MM.1S (cell line): ENCODE measurements at places on chromosomes 4 and X.
A peak's percentile ranks its signal among the peaks of the same experiment; 100 is the strongest.

- DNase-seq: no peak
Measured at GRCh38 chrX:107272431-107272921, 66.1 kb downstream of the DNAAF6 start.

DNA sequence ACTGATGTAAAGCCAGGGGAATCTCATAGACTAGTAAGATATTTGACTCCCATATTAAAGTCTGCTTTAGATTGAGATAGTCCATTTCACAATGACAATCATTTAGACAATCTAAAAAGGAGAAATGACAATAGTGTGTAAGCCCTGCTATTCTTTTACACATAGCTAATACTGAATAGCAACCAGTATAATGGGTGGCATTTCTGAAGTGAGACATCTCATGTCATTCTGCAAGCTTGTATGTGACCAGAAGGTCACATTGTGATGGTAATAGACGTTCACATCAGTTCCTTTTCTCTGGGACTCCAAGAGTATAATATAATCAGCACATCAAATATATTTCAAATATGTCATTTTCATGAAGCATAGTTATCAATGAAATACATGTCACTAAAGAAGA is 440.2 kb downstream of the GALNTL6 start:
- DNase-seq: no peak

DNA sequence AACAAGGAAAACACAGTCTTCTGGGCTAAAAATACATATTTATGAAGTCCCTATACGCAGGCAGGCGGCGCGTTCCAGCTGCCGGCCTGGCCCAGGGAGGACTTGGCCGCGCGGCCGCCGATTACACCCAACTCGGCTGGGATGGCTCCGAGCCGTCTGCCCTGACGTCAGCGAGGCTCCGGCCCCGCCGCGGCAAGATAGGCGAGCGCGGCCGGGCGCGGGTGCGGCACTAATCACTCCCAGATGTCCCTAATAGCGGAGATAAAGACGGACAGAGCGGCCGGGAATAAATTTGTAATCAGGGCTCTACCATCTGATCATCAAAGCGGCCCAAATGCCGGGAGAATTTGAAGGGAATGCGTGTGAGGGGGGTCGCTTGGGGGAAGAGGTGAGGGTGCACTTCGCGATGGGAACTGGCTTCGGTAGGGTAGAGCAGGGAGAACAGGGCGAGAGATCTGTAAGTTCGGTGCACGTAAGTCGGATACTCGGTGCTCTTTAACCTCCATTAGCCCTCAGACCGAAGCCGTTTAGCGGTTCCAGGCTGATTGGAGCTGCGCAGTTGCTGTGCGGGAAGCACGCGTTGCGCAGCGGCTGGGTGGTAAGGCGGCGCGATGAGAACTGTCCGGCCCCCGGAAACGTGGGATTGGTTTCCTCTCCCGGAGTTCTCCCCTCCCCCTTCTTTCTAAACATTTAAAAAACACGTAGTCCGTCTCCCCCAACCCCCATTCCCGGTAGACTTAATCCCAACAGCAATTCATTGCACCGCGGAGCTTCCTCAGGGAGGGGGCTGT is 7.7 kb downstream of the HAND2 start:
- DNase-seq: no peak

DNA sequence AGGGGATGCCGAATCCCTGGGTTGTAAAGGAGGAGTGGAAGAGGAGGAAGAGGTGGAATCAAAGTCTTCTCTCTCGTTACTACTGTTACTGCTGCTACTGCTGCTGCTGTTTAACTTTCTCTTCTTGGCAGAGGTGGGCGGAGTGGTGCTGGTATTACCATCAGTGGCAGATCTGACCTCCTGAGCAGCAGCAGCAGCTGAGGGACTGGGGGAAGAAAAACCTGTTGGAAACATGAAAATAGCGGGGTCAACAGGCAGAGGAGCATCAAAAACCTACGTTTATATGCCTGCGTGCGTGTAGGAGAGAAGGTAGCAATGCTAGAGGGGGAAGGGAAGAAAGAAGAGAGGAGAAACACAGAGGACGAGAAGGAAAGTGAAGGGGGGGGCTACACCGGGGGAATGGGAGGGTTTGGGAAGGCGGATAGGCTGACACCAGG is 339 bp downstream of the CUL4B start:
- DNase-seq: peak; percentile 52

- no peak for DNase-seq
Measured at GRCh38 chr4:163748449-163748848, 254.0 kb downstream of the TMA16 start.

DNA sequence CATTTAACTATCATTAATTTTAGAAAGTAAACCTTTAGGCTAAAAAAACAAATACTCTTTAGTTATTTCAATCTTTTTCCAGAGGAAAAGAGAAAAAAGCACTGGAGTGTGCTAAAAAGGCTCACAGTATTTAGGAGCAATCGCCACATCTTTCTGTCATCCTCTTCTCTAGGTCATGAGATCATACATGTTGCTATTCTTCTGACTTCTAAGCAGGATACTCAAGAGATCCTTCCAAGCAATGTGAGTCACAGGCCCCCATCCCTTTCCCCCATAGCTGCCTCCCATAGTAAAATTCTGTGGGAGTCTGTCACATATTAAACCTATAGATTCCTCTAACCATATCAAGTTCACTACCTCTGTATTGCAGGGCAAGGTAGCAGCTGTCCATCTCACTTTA is 7.7 kb downstream of the EDNRA start:
- no peak for DNase-seq

- DNase-seq: no peak
Measured at GRCh38 chrX:113399506-113400192, 559.0 kb upstream of the AMOT start.

- DNase-seq: peak; percentile 97
Measured at GRCh38 chr4:76199664-76200211, 13.9 kb downstream of the SCARB2 start.

- DNase-seq: no peak
Measured at GRCh38 chr4:87046121-87046551, 111.3 kb downstream of the AFF1 start.

DNA sequence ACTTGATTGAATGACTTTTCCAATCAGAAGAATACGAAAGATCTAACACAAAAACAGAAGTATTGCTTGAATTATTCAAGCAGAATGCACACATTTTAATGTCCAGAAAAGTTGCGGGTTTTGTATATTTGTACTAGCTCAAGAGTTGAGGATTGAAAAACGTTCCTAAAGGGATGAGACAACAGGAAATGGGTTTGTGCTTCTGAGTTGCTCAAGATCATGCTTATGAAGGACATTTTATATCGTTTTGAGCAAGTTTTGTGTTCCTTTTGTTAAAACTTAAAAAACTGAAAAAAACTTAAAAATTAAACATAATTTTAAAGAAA is 353 bp upstream of the SMIM10 start:
- DNase-seq: no peak

DNA sequence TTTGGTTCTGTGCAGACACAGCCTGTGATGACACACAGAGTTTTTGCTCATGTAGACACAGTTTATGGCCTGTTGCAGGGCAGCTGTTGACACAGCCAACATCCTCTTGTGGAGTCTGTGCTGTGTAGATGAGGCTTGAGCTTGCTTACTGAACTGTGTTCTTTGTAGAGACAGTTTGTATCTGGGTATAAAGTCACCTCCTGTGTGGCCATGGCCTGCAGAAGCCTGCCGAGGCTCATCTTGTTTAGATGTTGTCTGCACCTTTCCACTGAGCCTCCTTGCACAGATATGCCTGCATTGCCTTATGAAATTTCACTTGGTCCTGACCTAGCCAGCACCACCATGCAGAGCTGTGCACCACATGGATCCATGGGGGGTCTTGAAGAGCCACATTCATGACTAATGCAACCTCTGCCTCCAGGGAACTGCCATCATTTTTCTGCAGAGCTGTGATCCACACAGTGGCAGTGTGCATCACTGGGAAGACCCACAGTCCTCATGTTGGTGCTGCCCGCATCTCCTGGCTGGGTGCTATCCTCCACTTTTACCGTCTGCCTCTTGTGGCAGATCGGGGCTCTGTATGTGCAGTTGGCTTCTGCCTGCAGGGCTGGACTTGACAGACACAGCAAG is 198.0 kb upstream of the MAMLD1 start:
- no peak for DNase-seq

DNA sequence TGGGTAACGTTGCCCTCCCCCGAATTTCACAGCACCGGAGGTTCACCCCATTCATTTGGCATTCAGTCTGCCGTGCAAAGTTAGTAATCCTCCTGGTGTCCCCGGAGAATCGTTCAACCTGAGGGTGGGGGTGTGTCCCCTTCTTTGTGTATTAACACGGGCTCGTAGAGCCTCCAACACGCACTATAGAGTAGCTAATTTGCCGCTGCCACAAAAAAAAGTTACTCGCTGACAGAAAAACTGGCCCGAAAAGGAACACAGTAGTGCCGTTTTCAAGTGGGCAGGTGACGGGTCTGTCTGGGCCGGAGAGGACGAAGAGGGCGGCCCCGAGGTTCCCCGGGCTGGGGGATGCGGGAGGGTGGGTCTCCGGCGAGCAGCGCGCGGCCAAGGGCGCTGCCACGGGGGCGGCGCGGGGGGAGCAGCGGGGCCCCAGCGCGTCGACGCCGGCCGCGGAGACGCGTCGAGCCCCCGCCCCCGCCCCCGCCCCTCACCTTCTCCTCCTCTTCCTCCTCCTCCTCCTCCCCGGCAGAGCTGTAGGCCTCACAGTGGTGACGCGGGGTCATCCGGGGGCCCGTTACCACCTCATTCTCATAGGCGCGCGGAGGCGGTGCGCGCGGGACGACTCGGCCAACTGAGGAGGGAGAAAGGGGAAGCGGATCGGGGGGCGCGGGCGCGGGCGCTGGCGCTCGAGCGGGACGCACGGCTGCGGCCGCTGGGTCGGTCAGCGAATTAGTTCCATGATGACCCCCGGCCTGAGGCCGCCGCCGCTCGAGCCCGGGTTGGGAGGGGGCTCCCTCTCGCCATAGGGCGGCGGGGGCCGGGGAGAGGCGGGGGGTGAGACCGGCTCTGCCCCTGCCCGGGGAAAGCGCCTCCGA is 571 bp downstream of the CCNI start:
- DNase-seq: peak; percentile 78

- DNase-seq: no peak
Measured at GRCh38 chrX:68252664-68253063, 180.6 kb downstream of the OPHN1 start.

DNA sequence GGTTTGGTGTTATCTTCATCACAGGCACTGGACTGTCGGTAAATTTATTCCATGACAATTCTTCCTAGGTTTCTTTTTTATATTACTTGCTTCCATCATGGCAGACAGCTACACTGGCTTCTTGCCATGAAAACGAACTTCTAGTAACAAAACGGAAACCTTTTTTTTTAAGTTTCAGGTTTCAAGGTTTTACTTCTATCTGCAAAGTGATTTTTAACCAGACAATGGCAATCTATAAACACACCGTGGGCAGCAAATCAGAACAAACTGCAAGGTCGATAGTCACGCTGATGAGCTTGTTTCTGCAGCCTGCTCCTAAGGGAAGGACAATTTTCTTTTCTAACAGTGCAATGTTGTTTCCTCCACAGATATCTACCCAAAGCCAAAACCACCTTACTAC is 29.9 kb downstream of the XG start:
- DNase-seq: peak; percentile 17

DNA sequence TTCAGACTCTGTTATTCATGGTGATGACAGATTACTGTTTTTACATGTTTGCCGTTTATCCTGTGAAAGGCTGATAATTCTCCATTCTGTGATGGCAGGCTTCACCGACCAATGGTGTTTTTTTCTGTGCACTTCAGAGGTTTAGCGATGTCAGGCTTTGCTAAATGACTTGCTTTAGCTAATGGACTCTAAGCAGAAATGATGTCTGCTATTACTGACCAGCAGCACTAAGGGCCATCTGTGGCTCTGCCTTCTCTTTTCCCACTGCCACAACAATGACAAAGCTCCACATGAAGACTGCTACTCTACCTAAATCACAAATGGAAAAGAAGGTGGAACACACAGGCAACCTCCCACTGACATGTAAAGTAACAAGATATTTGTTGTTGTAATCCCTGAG is 68.4 kb upstream of the ALB start:
- no peak for DNase-seq

DNA sequence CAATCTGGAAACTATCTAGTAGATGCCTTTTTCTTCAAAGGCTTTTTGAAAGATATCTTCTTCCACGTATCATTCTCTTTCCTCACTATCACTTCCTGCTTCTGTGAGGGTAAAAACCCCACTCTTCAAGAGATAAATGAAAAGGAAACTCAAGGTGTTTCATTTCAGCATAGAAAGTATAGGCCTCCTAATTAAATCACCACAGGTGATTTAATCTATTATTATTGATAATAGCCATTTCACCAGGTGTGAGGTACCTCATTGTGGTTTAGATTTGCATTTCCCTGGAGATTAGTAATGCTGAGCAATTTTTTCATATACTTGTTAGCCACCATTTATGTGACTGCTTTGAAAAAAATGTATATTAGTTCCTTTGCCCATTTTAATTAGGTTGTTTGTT is 92.0 kb upstream of the EMCN start:
- peak; percentile 60 for DNase-seq

GRCh38 chrX:118347131-118347530 is 1.2 kb downstream of the WDR44 start:
- DNase-seq: peak; percentile 19

DNA sequence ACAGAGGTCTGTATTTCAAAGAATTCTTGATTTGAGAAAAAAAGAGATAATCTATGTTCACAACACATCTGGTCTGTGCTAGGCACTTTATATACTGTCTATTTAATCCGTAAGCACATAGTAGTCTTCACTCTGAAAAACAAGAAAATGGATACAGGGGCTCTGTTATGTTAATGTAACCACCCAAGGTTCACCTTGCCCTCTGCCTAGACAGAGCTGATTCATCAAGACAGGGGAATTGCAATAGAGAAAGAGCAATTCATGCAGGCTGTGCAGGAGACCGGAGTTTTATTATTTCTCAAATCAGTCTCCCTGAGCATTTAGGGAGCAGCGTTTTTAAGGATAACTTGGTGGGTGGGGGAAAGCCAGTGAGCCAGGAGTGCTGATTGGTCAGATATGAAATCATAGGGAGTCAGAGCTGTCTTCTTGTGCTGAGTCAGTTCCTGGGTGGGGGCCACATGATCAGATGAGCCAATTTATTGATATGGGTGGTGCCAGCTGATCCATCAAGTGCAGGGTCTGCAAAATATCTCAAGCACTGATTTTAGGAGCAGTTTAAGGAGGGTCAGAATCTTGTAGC is 92.9 kb upstream of the TNIP3 start:
- no peak for DNase-seq

- no peak for DNase-seq
Measured at GRCh38 chr4:11455201-11455835, 26.6 kb upstream of the HS3ST1 start.

- no peak for DNase-seq
Measured at GRCh38 chr4:153159728-153160221, 44.5 kb upstream of the TRIM2 start.

GRCh38 chr4:150145946-150146340 is 67.7 kb downstream of the DCLK2 start:
- no peak for DNase-seq

GRCh38 chrX:38206542-38206941 is 14.1 kb downstream of the SRPX start:
- no peak for DNase-seq

- DNase-seq: no peak
Measured at GRCh38 chr4:48796191-48796926, 16.3 kb upstream of the FRYL start.

GRCh38 chr4:34845926-34846325 is 1398.4 kb downstream of the ARAP2 start:
- DNase-seq: no peak
